ENCODE measurements at places on chromosomes 12 and 14. TPM values are rescaled to one million over a fixed set of nuclear protein-coding genes. Genes with fewer than 3 reads are reported as not detected.
A peak's percentile ranks its signal among the peaks of the same experiment; 100 is the strongest.

DNA sequence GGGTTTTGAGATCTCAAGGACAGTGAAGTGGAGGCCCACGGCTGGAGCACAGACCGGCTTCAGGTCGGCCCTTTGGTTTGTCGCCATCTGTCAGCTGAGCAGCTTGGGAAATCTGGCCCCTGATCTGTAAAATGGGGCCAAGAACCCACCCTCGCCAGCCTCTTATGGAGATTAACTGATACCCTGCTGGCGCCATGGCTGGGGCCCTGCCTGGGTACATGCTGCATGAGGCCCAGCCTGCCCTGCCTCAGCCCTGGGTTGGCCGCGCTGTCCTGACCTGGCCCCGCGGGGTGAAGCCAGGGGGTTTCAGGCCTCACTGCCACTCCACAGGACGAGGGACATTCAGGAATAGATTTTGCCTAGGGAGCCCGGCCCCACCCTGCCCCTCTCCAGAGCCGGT, 33.9 kb upstream of the MEG3 start:
- peaks cover 27% of the 10 kb centered on the region for H3K27me3 ChIP-seq
- no peaks in the 10 kb centered on the region for H3K4me1 ChIP-seq
- no peaks in the 10 kb centered on the region for H3K36me3 ChIP-seq
- no peak overlapping the region for H3K4me3 ChIP-seq

GRIP1 gene
- total RNA-seq: 14.0 TPM

P2RX7 gene
- 3.9 TPM for total RNA-seq

- H3K27me3 ChIP-seq: no peaks in the 10 kb centered on the region
- no peaks in the 10 kb centered on the region for H3K36me3 ChIP-seq
- H3K4me3 ChIP-seq: no peak overlapping the region
- H3K4me1 ChIP-seq: no peaks in the 10 kb centered on the region
Measured at GRCh38 chr14:75323571-75323970, 44.9 kb downstream of the FOS start.

DNA sequence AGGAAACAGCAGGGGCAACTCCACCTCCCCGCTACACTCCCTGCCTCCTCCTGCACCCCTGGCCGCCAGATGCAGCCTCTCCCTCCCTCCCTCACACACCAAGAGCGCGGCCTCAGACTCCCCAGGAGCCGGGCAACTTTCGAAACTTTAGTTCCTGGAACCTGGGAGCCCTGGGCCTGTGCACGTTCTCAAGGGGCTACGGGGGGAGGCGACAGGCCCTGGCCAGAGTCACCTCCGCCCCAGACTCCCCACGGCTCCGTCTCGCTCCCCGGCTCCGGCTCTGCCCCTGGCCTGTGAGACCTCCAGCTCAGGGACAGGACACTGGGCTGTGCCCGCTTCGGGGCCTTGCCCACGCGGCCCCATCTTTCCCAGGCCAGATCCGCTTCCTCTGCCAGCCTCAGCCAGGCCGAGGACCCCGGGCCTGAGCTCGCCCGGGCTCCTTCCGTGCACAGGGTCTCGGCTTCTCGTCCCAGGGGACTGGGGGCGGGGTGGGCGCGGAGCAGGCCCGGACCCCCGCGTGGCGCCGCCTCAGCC, 5.5 kb downstream of the AMN start:
- no peak for DNase-seq
- H3K4me1 ChIP-seq: peaks cover 34% of the 10 kb centered on the region
- peaks cover 66% of the 10 kb centered on the region for H3K27me3 ChIP-seq

DNA sequence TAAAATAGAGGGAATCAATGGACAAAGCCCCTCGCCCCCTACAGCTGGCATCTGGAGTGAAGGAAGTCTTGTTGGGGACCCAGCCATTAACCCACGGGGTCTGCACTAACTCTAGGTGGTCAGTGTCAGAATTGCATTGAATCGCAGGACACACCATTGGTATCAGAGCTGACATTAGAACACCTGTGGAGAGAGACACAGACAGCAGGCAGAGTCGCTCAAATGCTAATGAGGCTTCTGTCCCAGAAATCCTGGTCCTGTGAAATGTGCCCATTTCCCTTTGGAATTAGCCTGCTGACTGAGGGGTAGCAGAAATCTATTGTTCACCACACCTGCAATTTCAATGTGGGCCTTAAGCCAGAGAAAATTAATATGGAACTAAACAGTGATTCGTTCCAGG, 33.0 kb downstream of the TMEM132D start:
- no peaks in the 10 kb centered on the region for H3K36me3 ChIP-seq
- H3K4me1 ChIP-seq: no peaks in the 10 kb centered on the region
- no peak overlapping the region for H3K4me3 ChIP-seq
- DNase-seq: no peak
- no peaks in the 10 kb centered on the region for H3K27me3 ChIP-seq

GRCh38 chr12:32828552-32828951, 68.0 kb downstream of the PKP2 start:
- H3K27ac ChIP-seq: no peak overlapping the region
- no peaks in the 10 kb centered on the region for H3K36me3 ChIP-seq
- no peak for DNase-seq
- H3K27me3 ChIP-seq: no peaks in the 10 kb centered on the region

AQP5 gene
- not detected for total RNA-seq

DNA sequence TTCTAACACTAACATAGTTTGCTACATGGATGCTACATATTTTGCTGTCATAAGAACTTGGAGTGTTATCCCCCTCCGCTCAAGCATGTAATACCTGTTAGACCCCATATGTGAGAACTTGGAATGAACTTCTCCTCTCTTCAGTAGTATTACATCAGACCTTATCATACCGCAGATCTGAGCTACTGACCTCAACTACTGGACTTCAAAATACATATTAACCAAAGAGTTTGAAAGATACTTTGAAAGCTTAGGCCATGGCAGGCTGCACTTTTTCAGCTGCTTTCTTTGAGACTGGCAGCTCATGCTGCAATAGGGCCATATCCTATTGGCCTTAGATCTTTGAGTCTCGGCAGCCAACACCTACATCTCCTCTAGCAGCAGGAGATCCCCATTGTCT, 74.8 kb downstream of the EEA1 start:
- no peaks in the 10 kb centered on the region for H3K27me3 ChIP-seq
- H3K27ac ChIP-seq: no peak overlapping the region
- no peak for DNase-seq
- no peak overlapping the region for H3K4me3 ChIP-seq
- no peaks in the 10 kb centered on the region for H3K36me3 ChIP-seq

- H3K36me3 ChIP-seq: no peaks in the 10 kb centered on the region
- DNase-seq: no peak
- H3K27ac ChIP-seq: no peak overlapping the region
- no peaks in the 10 kb centered on the region for H3K4me1 ChIP-seq
Measured at GRCh38 chr14:101174980-101175606, 271.6 kb upstream of the RTL1 start.

TRIM9 gene
- 13.5 TPM for total RNA-seq

GRCh38 chr12:124347805-124348658, 53.1 kb downstream of the RFLNA start:
- peaks cover 93% of the 10 kb centered on the region for H3K36me3 ChIP-seq
- H3K4me1 ChIP-seq: peaks cover 8% of the 10 kb centered on the region
- no peak for DNase-seq

DNA sequence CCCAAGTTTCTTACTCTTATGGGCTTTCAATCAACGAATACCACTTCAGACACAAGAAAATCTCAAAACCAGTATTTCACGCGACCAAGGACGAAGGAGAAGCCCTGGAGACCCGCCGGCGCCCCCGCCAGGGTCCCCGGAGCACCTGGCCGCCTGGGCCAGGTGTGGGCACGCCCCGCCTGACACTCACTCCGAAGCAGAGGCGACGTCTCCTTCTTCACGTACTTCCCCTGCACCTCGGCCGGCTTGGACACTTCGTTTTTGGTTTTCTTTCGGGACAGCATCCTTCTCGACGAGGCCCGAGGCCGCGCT, 466 bp downstream of the SAV1 start:
- peaks cover 5% of the 10 kb centered on the region for H3K36me3 ChIP-seq
- peak; percentile 68 for DNase-seq
- peak overlapping the region; percentile 92 for H3K27ac ChIP-seq
- no peaks in the 10 kb centered on the region for H3K4me1 ChIP-seq
- no peaks in the 10 kb centered on the region for H3K27me3 ChIP-seq

SSTR1 gene
- total RNA-seq: under 0.01 TPM

DNA sequence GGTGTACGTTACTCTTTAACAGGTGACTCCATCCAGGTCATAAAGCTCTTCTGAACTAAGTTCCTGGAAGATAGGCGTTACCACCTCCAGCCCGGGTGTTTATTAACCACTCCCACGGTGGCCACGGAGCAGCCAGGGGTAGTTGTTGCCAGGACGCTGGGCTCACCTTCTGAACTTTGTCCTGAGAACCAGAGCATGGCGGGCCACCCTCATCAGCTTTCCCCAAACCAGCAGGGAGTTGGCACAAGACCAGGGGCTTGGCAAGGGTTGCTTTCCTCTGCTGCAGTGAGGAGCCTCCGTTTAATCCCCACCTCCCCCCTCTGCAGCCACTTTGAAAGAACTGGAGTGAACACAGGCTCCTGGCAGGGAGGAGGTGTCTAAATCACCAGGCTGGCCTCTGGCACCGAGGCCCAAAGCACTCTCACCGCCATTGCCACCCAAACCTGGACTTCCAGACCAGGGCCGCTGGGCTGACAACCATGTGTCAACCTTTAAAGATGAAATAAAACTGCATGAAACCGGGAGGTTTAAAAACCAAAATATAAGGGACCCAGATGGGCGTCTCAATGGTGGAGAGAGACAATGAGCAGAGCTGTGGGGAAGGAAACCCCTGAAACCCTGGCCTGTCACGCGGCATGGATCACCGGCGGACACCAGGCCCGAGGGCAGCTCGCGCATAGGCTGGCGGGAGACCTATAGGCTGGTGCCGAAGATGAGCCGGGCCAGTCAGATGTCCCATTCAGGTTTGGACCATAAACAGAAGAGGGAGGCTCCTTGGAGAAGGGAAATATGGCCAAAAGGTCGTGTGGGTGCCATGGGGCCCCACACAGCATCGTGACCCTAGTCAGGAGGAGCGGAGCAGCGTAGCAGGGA, 30.9 kb upstream of the TDRD9 start:
- H3K4me1 ChIP-seq: no peaks in the 10 kb centered on the region
- no peak overlapping the region for H3K4me3 ChIP-seq
- H3K27ac ChIP-seq: peak overlapping the region; percentile 1
- peak; percentile 83 for DNase-seq
- no peaks in the 10 kb centered on the region for H3K36me3 ChIP-seq

DNA sequence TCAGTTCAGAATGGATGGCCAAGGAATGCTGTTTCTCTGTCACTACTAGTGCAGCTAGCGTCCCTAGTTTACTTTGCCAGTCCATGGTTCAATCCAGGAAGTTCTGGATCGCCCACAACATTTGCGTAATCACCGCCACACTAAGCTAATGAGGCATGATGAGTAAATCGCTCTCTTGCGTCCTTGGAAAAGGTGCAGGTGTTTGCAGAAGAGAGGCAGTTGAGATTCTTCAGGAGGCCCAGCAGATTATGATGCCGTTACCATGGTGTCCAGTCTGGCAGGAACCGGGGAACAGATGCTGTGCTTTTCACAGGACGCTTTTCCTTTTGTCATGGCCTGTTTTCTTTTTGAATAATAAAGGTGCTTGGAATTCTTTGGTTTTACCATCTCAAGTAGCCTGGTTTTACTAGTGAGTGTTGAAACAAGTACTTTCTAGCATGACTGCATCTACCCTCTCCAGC, 9.0 kb downstream of the TPH2 start:
- H3K36me3 ChIP-seq: no peaks in the 10 kb centered on the region

PPM1H gene
- 3.0 TPM for total RNA-seq

CD163L1 gene
- total RNA-seq: 0.66 TPM

DNA sequence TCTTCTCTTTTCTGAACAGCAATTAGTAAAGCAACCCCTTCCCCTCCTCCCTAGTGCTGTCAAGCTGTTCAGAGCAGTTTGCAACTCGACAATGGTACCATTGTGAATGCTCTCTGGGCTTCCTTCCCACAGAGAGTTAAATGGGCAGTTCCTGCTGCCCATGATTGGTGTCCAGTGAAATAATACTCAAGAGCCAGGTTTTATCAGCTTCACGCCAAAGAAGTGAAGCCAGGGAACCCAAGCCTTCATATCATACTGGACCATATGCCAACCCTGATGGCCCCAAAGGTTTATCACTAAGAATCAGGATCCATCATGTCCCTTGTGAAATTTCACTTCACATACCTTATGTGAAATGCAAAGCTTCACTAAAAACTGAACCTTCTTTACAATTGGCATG, 24.7 kb downstream of the INSM2 start:
- H3K36me3 ChIP-seq: no peaks in the 10 kb centered on the region
- no peak for DNase-seq
- no peak overlapping the region for H3K27ac ChIP-seq
- H3K27me3 ChIP-seq: no peaks in the 10 kb centered on the region

GRCh38 chr14:57078054-57078453, 190.7 kb downstream of the EXOC5 start:
- no peaks in the 10 kb centered on the region for H3K36me3 ChIP-seq
- no peaks in the 10 kb centered on the region for H3K4me1 ChIP-seq
- no peak overlapping the region for H3K4me3 ChIP-seq

GRCh38 chr14:25546826-25547225, 496.9 kb upstream of the STXBP6 start:
- H3K27me3 ChIP-seq: no peaks in the 10 kb centered on the region
- H3K4me3 ChIP-seq: no peak overlapping the region
- no peaks in the 10 kb centered on the region for H3K4me1 ChIP-seq
- no peaks in the 10 kb centered on the region for H3K36me3 ChIP-seq
- no peak for DNase-seq

Data from sigmoid colon (tissue), 7 donors.